Activated CD4-positive, alpha-beta T cell treated with anti-CD3 and anti-CD28 coated beads, Interleukin-2, amount 10 ng/mL, durations not matched to agents 7 days and 5 days (primary cell): ENCODE measurements at places on chromosomes 2 and 18. TPM values are rescaled to one million over a fixed set of nuclear protein-coding genes. Genes with fewer than 3 reads are reported as not detected.

RASGRP3 gene
- 13.7 TPM for total RNA-seq

ILKAP gene
- 63.2 TPM for total RNA-seq

NBEAL1 gene
- 8.3 TPM for total RNA-seq

TBR1 gene
- total RNA-seq = not detected

ELOA2 gene
- total RNA-seq = not detected

IL36RN gene
- not detected for total RNA-seq

FOXD4L1 gene
- total RNA-seq = 0.15 TPM

FOXI3 gene
- not detected for total RNA-seq

NCKAP5 gene
- not detected for total RNA-seq

SKOR2 gene
- total RNA-seq = not detected

IL36G gene
- not detected for total RNA-seq

NAT8 gene
- total RNA-seq = not detected

HOXD12 gene
- not detected for total RNA-seq

IGFBP5 gene
- total RNA-seq = not detected

SP9 gene
- not detected for total RNA-seq

TMEM37 gene
- not detected for total RNA-seq

DAW1 gene
- total RNA-seq = not detected

MBD5 gene
- total RNA-seq = 51.7 TPM

WDSUB1 gene
- 6.1 TPM for total RNA-seq

DOK6 gene
- total RNA-seq = not detected

SIX3 gene
- not detected for total RNA-seq

ALPP gene
- total RNA-seq = not detected

CTIF gene
- total RNA-seq = 2.7 TPM

MYOM1 gene
- 2.1 TPM for total RNA-seq

ITGB6 gene
- total RNA-seq = not detected

RAB12 gene
- total RNA-seq = 15.4 TPM

CCDC102B gene
- total RNA-seq = 2.0 TPM

ARHGAP15 gene
- total RNA-seq = 197 TPM

MYCN gene
- total RNA-seq = not detected

PAX8 gene
- total RNA-seq = 0.69 TPM

SEMA4C gene
- total RNA-seq = 25.5 TPM

MROH2A gene
- total RNA-seq = not detected

LIMS2 gene
- 34.2 TPM for total RNA-seq

IL37 gene
- not detected for total RNA-seq

CHST9 gene
- total RNA-seq = not detected

PARD3B gene
- total RNA-seq = 0.50 TPM

UGT1A8 gene
- total RNA-seq = not detected
